ENCODE measurements at places on chromosomes 1 and 21.

- DNase-seq = peak; percentile 45
Measured at GRCh38 chr1:212457740-212458338, 25.1 kb downstream of the NENF start.

DNA sequence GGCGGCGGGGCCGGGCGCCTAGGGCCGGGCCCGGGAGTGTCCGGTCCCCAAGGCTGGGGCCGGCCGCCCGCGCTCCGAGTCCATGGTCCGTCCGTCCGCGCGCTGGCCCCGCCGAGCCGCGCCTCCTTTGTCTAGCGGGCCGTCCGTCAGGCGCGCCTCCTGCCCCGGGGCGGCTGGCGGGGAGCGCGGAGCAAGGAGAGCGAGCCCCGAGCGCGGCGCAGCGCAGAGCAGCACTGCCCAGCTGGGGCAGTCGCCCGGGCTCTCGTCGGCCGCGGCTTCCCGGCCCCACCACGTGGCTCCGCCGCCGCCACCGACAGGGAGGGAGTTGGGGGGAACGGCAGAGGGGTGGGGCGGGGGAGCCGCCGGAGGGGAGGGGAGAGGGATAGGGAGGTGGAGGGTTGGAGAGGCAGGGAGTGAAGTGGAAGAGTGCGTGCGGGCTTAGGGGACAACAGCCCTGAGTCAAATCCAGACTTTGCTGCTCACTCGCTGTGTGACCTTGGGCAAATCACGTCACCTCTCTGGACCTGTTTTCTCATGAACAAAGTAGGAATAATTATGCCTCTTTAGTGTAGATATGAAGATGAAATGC is at the start of gene NKAIN1:
TSS of gene NKAIN1 (minus strand) at position 235 of the 589 bp plus-strand sequence. CDS start 340 bp downstream, outside the sequence.
- DNase-seq = no peak

GRCh38 chr1:237700181-237700580 is 190.5 kb downstream of the ZP4 start:
- no peak for DNase-seq

DNA sequence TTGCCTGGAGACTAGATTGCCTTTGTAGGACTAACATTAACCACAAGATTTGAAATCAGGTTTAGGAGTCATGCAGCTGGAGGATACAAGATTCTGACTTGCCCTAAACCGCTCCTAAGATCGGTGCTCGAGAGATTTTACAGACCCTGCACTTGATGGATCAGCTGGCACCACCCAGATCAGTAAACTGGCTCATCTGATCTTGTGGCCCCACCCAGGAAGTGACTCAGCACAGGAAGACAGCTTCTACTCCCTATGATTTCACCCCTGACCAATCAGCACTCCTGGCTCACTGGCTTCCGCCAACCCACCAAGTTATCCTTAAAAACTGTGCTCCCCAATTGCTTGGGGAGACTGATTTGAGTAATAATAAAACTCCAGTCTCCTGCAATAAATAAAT is 876 bp upstream of the CATSPERE start:
- DNase-seq = no peak

DNA sequence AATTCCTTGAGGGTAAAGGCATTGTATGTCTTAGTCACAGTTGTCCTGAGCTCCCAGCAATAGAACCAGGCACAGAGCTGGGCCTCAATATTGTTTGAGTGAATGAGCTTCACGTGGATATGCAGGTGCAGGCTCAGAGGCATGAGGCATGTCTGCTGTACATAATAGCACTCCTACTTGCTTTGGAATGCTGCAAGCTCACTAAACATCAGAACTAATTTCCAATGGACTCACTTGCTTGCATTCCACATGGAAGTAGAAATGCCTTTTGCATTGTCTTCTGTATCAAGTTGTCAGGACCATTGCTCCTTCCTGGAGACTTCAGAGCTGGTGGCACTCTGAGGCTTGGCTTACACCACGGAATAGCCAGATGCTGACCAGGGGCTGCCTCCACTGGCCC is 37.1 kb downstream of the INAVA start:
- DNase-seq = no peak

DNA sequence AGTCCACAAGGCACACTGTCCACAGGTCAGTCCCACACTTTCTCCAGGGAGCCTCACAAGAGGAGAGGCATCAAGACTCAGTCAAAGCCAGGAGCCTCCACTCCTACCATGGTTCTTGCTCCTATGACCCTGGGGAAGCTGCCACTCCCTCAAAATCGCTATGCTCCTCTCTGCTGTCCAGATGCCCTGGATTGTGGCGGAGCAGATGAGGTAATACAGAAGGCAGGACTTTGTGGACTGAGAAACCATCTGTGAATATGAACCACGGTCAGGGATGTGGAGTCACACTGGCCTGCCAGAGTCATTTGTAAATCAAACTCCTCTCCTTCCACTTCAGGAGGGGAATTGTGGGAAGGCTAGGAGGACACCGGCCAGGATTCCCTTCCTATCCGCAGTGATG is 20.6 kb downstream of the VWA5B1 start:
- DNase-seq = no peak

Measured in stimulated activated CD4-positive, alpha-beta T cell treated with anti-CD3 and anti-CD28 coated beads, Interleukin-12 subunit alpha, Interleukin-12 subunit beta, amount 100 ng/mL, for 4 hours (primary cell).